ENCODE measurements at places on chromosomes 16 and 17.

DNA sequence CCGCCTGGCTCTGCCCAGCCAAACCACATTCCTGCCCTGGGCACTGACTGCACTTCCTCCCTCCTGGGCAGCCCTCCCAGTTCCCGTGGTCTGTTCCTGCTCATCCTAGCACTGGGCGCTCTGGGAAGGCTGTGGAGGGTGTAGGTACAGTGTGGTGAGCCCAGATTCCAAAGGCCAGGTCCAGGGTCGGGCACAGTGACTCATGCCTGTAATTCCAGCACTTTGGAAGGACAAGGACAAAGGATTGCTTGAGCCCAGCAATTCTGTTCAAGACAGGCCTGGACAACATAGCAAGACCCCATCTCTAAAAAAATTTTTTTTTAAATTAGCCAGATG is 30.6 kb downstream of the C16orf74 start:
- DNase-seq, result no peak

GRCh38 chr17:44767493-44767892 is 8.7 kb downstream of the ADAM11 start:
- peak; percentile 72 for DNase-seq

GRCh38 chr17:82929011-82929622 is 89.3 kb upstream of the ZNF750 start:
- DNase-seq, result no peak

DNA sequence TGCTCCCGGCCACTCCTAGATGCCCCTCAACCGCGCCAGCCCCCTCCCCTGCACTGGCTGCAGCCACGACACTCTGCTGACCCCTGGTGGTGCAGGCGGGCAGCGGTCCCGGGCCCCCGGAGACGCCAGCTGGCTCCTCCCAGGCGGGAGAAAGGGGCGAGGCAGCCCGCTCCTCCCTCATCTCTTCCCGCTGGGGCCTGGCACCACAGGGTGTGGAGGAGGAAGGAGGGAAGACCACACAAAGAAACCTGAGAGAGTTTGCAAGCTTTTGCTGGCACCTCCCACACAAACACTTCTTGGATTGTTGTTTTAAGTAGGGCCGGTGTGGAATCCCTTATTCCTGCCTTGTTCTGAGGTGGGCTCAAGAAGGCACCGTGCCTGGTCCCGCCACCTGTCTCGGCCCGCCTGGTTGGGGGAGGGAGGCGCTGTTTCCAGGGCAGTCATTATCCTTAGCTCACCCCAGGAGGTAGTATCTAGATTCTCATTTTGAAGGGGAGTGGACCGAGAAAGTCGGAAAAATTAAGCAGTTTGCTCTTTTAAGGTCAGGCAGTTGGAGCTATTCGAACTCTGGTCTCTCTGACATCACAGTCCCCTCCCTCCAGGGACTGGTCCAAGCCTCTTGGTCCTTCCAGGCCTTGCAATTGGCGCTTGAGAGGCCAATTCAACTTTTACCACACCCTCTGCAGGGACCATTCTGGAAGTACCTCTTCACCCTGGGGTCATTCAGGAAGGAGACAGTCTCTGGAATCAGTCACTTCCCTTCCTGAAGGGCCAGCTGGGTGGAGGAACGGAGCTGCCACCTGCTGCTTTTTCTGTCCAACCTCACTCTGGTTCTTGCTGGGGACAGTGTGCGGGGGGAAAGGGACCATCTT is 959 bp upstream of the ANKRD13B start:
- DNase-seq, result peak; percentile 86

Measured in RPMI8226 (cell line).